Upper lobe of right lung (tissue), 1 donor: ENCODE measurements at places on chromosomes 5 and 9. TPM values are rescaled to one million over a fixed set of nuclear protein-coding genes. Genes with fewer than 3 reads are reported as not detected.

The UGT3A1 gene
- total RNA-seq = not detected

The FGF10 gene
- 2.7 TPM for total RNA-seq

The CDC25C gene
- total RNA-seq = 0.29 TPM

- DNase-seq = no peak
Observed at GRCh38 chr5:72066705-72067107, 40.6 kb upstream of the MAP1B start.

DNA sequence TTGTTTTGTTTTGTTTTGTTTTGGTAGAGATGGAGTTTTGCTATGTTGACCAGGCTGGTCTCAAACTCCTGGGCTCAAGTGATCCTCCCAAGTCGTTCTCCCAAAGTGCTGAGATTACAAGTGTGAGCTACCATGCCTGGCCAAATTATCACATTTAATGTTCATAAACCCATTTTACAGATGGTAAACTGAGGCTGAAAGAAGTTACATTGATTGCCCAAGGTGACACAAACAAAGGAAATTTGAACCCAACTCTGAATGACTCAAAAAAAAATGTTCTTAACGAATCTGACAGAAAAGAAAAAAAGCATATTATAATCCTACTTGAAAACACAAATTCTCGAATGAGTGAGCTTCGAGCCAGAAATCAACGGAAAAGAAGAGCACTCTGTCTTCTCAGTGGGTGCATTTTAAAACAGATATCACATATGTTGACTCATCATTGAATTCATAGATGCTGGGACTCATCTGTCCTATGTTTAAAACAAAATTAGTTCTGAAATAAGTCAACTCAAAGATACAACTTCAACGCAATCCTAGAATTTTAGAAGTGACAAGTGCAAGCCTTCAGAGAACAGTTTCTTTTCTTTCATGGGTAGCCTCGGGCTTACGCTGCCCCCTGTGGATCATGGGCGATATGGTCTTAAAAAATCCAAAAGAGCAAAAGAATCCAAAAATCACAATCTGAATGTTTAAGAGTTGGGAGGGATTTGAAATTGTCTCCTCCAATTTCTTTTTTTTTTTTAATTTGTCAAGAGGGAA, 28.4 kb downstream of the TIMD4 start:
- no peak for DNase-seq

The KLHL3 gene
- 6.8 TPM for total RNA-seq
